Psoas muscle (tissue), 8 donors: ENCODE measurements at places on chromosomes 13 and 19.

DNA sequence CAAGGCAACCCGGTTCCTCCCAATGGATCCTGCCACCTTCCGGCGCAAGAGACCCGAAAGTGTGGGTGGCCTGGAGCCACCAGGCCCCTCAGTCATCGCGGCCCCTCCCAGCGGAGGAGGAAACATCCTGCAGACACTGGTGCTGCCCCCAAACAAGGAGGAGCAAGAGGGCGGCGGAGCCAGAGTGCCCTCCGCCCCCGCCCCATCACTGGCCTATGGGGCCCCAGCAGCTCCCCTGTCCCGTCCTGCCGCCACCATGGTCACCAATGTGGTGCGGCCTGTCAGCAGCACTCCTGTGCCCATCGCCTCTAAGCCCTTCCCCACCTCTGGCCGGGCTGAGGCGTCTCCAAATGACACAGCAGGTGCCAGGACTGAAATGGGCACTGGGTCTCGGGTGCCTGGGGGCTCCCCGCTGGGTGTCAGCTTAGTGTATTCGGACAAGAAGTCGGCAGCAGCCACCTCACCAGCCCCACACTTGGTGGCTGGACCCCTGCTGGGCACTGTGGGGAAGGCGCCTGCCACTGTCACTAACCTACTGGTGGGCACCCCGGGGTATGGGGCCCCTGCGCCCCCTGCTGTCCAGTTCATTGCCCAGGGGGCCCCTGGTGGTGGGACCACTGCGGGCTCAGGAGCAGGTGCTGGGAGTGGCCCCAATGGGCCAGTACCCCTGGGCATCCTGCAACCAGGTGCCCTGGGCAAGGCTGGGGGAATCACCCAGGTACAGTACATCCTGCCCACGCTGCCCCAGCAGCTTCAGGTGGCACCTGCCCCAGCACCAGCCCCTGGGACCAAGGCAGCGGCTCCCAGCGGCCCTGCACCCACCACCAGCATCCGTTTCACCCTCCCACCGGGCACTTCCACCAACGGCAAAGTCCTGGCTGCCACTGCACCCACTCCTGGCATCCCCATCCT is 11.2 kb upstream of the PRR19 start:
- peak; percentile 27 for DNase-seq

DNA sequence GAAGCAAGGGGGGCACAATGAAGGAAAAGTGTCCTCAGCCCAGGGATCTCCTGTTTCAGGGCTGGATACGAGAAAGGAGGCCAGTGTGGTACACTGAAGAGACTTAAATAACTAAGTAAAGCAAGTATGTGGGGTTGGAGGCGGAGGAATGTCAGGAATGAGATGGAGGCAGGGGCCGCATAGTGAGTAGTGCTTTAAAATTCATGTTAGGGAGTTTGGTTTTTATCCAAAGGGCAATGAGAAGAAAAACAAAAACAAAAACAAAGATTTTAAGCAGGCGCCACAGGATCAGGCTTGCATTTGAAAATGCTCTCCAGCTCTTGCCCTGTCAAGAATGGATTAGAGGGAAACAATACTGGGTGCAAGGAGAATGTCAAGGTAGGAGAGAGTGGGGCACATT is 273.4 kb downstream of the DCLK1 start:
- DNase-seq: no peak

- DNase-seq: no peak
Observed at GRCh38 chr13:60312851-60313505, 84.0 kb upstream of the TDRD3 start.

DNA sequence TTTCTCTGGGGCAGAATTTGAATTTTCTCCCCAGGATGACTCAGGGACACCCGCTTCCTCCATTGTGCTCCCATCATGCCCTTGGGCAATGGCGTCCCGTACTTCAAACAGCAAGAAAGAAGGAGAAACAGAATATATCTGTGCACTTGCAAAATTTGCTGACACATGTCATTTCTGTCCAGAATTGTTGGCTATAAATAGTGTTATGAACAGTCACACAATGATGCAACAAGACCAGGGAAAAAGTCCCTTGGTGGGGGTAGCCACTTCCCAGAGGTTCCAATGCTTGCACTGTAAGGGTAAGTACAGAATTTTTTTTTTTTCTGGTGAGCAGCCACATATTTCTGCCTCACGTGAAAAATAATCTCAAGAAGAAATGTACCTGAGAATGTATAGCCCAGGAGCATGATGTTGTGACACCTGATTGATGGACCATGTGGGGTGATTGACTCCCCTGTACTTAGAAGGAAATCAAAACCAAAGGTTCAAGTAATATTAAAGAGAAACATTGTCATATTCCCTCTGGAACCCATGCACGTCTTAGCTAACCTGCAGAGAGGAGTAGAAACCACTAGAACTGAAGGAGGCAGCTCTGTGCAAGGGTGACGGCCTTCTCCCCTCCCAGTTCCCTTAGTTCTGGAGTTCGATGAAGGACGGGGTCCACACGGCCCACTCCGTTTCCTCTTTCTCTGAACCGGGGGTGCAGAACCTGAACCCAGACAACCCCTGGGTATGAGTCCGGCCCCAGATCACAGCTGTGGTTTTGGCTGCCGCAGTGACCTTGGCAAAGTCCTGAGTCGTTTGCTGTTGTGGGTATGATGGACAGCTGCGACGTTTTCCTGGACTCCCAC is 9.3 kb upstream of the LAIR1 start:
- no peak for DNase-seq

DNA sequence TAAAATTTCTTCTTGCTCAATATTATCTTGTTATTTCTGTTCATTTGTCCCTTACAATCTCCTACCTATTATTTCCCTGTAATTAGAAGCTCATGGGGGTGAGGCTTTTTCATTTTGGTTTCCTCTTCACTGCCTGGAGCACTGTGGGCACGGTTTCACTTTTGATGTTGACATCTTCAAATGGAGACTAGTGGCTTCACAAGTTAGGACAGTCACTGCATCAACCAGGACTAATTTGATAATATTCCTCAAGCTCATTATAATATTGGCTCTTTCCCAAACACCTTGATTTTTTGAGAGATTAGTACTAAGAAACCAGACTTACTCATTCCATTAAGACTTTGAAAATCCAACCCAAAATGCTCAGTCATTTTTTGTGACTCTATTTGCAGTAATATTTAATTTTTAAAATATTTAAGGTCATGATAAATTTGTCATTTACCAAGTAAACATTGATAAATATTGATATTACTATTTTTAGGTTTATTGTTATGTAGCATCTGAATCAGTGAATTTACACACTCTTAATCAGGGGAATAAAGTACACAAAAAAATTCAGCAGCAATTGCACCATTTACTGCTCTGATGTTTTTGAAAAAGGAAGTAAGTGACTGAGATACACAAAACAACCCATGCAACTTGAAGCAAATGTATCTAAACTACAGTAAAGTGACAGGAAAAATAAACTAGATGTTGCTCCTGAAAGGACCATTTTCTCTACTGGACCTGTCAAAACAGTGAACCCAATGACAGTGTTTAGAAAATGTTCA is 28.8 kb upstream of the RCBTB2 start:
- no peak for DNase-seq

DNA sequence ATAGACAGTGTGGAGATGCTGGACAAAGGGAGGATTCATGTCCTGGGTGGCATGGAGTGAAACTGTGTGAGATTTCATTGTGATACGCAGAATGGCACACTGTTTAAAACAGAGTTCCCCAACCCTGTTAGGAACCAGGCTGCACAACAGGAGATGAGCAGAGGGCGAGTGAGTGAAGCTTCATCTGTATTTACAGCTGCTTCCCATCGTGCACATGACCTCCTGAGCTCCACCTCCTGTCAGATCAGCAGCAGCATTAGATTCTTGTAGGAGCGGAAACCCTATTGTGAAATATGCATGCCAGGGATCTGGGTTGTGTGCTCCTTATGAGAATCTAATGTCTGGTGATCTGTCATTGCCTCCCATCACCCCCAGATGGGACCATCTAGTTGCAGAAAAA is 72.5 kb downstream of the RAP2A start:
- DNase-seq: no peak

- peak; percentile 50 for DNase-seq
Observed at GRCh38 chr19:6414793-6415590, 9.6 kb downstream of the KHSRP start.

DNA sequence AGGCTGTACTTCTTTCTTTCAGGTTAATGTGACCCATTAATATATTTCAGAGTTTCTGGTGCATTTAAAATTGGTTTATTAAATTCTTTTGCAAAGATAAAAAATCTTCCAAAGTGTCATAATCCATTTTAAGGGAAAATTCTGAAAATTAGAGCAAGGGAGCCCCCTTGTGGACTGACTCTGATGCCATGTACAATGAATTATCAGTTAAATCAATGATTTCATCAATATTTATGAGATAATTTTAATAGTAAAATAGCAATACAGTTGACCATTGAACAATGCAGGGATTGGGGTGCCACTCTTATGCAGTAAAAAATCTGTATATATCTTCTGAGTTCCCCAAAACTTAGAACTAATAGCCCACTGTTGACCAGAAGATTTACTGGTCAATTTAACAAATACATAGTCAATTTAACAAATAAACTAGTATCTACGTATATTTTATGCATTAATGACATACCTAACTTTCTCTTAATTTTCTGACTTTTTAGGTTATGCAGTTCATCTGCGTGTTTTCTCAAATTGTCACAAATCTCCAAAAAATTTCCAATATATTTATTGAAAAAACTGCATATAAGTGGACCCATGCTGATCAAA is 479.1 kb upstream of the MIR17HG start:
- DNase-seq: no peak

DNA sequence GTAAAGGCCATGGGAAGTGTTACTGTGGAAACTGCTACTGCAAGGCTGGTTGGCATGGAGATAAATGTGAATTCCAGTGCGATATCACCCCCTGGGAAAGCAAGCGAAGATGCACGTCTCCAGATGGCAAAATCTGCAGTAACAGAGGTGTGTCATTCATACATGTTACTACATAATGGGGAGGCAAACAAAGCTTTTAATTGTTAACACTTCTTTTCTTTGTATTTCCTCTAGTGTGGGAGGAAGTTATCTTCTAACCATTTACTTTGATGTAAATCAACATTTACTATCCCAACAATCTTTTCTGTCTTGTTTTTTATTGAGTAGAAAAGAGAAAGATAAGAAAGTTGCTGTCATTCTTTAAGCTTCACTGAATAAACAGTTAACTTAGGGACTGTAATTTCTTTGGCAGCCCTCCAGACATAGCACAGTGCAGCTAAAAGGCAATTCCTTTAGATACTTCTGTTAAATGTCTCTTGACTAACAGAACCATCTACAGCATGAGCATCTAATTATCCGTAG is 126.9 kb downstream of the ITGBL1 start:
- no peak for DNase-seq

GRCh38 chr19:10227026-10227971 is 3.8 kb downstream of the S1PR2 start:
- DNase-seq: peak; percentile 32

DNA sequence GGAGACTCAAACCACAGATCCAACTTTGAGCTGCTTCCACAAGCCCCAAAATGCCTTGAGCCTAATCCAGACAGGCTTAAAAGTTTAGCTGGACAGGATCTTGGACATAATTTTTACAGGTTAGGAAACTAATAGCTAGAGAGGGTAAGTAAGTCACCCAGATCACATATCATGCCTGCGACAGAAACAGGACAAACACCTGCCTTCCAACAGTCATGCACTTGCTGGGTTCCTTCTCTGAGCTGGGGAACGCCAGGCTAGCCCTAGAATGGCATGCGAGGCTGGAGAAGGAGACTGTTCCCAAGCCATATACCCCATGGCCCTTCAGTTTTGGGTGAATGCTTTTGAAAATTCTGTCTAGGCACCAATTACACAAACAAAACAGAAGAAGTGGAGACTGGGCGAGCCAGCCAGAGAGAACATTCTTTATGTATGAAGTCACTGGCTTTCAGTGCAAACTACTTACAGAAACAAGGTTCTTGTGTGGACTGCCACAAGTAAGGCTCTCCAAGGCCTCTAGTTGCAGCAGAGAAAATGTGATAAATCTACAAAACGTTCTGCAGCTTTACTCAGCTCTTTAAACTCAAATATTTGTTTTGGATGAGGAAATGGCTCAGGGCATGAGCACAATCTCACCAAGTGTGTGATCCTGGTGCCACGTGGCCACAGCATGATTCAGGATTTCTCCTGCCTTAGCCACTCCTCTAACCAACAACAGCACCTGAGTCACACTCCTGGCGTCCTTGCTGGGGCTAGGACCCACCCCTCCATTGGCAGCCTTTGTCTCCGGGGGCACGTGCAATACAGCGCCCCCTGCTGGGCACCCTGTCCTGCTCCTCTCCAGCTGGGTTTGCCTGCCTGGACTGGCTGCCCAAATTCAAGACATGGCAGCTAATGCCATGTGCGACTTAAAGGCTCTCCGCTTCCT is 73.4 kb upstream of the UBL3 start:
- peak; percentile 76 for DNase-seq

DNA sequence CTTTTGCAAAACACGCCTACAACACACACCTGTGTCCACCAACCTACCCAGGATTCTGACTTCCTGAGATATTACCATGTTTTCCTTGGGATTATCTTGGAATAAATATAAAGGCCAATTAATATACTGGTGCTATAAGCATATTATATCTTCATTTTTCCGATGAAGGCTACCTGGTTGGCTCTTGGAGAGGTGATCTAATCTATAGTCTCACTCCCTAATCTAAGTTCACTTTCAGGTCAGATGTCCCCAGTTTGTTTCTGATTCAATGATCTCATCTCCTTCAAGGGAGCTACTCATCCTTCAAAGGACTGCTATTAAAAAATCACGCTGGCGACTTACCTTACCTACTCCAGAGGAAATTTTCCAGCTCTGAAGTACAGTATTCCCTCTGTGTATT is 517.5 kb downstream of the KLF5 start:
- no peak for DNase-seq

DNA sequence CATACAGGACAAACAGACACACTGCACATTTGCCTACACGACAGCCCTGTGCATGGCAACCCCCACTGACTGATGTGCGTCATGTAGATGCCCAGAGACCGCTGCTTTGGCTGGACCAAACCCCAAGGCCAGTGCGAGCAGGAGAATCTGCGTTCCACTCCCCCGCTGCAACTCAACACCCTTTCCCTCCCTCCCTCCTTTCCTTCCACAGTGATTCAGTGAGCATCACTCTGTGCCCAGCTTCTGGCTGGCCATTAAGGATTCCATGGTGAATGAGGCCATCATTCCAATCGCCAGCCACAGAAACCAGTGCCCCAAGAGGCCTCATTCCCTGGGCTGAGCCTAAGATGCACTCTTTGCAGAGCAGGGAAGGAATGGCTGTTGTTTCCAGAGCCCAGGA is 61.6 kb downstream of the GSX1 start:
- DNase-seq: no peak

DNA sequence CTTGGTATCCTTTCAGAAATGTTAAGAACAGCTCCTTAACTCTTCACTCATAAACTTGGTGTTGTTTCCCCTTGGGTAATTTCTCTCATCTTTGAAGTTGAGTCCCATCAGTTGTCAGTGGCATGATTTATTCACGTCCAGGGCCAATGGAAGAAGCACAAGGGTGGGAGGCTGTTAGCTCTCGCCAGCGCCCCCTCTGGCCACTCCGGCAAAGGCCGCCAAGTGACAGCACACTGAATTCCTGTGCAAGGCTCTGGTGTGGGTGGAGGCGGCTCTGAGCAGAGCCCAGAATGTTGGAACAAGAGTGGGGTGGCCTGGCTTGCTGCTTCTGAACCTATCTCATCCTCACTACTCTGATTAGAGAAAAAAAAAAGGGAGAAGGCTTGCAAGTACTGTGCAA is 13.1 kb upstream of the MEDAG start:
- peak; percentile 85 for DNase-seq
